RCC 7860 (cell line): ENCODE measurements at places on chromosomes 6 and 20.
A peak's percentile ranks its signal among the peaks of the same experiment; 100 is the strongest.

DNA sequence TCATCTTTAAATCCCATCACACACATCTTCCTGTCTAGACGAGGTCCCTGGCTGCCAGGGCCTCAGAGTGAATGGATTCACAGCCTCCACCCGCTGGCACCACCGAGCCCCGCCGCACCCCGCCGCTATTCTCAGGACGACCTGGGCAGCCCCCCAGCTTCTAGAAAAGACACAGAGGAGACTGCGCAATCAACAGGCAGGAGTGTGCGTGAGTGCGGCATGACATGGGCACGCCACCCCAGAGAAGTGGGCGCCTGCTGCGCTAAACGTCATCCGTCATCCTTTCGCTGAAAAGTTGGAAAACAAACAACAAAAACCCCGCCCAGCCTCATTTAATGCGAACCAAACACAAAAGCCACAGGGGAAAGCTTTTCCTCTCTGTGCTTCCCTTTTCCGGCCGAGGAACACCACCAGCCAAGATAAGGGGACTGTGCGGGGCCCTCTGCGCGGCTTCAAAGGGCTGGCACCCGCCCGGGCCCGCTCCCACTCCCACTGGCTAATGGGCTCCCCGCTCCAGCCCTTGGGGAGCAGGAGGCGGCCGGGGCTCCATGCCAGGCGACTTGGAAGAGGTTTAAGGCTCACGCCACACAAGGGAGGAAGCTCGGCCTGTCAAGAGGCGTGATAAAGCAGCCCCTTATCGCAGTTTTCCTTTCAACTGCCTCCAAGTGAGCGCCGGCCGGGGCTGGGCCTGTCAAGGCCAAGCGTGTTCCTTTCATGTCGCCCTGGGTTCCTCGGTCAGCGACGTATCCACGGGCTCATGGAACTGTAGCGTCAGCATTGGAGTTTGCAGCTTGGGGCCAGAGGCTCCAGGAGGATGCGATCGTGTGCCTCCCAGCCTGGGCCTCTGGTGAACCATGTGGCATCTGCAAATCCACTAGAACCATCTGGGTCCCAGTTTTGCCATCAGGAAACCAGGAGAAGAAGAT lies 50.1 kb downstream of the NFATC2 start:
- DNase-seq = no peak

- no peak for DNase-seq
These were observed 60.2 kb upstream of the STX16 start for GRCh38 chr20:58590679-58591473.

GRCh38 chr6:56482525-56482924 lies 160.2 kb downstream of the DST start:
- DNase-seq = no peak

DNA sequence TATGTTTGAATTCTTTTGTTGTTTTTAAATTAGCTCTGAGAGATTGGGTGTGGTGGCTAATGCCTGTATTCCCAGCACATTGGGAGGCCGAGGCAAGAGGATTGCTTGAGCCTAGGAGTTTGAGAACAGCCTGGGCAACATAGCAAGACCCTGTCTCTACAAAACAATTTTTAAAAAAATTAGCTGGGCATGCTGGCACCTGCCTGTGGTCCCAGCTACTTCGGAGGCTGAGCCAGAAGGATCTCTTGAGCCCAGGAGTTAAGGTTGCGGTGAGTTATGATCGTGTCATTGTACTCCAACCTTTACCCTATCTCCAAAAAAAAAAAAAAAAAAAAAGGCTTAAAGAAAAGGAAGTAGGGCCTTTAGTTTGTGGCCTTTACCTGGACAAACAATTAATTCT lies 22.9 kb downstream of the DHX35 start:
- no peak for DNase-seq

DNA sequence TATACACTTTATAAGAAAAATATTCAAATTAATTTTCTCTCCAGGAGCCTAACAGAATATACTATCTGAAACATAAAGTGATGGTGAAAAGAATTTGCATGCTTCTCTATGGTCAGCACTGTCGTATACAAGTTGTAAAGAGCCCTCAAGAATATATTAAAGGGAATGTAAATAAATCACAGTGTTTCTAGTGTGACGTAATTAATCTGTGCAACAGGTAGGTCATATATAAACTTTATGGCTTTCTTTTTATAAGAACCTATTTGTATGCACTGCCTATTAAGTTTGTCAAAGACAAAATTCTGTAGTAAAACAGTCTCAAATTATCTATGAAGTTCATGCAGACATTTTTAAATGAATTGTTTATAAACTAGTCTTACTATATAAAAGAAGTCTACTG lies 347.9 kb upstream of the EYS start:
- no peak for DNase-seq

DNA sequence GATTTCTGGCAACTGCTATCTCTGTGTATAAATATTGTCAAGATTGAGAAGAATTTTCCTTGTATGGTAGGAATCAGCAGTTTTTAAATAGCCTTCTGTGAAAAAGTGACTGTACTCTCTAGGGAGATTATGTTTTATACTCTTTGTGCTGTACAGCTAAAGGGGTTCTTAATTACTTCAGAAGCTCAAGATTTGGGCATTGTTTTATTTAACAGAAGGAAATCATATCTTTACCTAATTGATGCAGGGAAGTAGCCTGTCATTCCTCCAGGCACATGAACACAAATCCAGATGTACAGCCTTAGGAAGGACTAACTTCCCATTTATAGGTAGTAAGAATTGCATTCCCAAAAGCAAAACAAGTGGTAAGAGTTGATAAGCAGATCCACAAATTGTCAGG lies 1.3 kb downstream of the CALHM5 start:
- no peak for DNase-seq

- DNase-seq = no peak
These were observed 263.0 kb downstream of the EYA4 start for GRCh38 chr6:133504158-133504557.

GRCh38 chr6:97958134-97958533 lies 675.1 kb upstream of the MMS22L start:
- DNase-seq = no peak

GRCh38 chr6:34378470-34378869 lies 14.0 kb downstream of the NUDT3 start:
- DNase-seq = no peak

DNA sequence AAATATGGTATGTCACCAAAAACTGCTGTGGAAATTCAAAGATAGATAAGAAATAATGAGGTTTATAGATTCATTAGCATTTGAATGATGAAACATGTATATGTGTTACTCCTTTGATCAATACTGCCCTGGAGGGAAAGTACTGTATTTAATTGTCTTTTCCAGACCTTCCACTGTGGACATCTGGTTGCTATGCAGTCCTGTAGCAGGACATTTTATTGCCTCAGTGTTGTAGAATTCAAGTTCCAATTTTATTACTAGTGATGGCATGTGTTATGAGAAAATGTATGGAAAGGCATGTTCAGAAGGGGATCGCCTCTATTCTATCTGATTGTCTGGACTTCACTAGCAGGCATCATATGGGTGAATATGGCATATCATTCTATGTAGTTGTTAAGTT lies 391.0 kb downstream of the TFAP2B start:
- DNase-seq = no peak

DNA sequence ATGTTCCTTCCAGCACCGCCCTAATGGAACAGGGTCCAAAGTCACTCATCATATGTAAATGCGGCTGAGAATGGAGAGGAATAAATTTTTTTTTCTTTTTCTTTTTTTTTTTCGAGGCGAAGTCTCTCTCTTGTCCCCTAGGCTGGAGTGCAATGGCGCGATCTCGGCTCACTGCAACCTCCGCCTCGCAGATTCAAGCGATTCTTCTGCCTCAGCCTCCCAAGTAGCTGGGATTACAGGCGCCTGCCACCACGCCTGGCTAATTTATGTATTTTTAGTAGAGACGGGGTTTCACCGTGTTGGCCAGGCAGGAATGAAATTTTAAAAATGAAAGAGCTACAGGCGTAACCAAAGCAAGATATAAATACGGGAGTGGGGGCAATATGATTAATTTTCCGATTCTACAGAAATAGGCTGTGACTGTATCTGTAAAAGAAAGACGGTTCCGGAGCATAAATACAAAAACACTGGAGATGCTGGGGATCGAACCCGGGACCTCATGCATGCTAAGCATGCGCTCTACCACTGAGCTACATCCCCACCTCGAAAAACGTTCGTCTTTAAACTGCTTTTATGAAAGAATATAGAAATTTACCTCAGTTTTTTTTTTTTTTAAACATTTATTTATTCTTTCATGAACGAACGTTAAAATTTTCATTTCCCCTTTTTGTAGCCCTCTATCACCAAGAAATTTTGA lies 132.2 kb downstream of the GPX5 start:
- DNase-seq = peak; percentile 69

DNA sequence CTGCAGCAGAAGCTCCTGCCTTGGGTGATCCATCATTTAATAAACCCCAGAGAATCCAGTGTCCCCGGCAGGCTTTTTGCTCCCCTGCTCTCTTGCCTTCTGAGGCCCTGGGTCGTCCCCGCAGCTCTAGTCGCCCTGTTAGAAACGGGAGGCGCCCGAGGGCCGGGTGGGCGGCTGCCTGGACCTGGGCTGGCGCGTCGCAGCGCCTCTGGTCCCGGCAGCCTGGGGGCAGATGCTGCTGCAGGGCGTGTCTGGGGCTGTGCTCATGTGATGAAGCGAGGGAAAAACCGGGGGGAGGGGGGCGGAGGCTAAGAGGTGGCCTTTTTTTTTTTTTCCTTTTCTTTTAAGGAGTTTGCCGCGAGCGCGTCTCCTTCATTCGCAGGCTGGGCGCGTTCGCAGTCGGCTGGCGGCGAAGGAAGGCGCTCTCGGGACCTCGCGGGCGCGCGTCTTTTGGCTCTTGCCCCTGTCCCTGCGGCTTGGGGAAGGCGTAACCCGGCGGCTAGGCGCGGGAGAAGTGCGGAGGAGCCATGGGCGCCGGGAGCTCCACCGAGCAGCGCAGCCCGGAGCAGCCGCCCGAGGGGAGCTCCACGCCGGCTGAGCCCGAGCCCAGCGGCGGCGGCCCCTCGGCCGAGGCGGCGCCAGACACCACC lies 394 bp downstream of the AKAP12 start:
- DNase-seq = peak; percentile 5

DNA sequence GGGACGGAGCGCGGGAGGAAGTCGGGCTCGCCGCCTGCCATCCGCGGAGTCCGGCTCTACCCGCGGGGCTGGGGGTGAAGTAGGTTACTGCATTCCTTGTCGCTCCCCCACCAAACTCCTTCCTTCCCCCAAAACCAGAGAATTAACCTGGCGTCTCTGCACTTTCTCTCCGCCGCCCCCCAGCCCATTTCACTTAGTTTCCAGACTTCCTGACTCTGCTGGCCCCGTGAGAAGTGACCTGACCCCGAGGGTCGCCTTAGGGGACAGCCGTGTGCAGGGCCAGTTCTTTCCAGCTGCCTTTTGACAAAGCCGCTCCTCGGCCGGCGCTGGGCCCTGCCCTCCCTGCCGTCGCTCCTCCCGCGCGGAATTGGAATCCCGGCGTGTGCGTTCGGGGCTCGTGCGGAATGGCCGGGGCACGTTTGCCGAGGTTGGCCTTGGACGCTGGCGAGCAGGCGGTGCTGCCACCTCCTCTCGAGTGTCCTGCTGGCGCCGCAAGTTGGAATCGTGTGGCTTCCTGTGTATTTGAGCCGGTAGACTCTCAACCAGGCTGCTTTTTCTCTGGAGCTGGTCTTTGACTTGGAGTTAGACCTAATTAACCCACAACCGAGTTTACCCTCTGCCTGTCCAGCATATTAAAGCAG lies 650 bp downstream of the DCBLD1 start:
- DNase-seq = peak; percentile 45

DNA sequence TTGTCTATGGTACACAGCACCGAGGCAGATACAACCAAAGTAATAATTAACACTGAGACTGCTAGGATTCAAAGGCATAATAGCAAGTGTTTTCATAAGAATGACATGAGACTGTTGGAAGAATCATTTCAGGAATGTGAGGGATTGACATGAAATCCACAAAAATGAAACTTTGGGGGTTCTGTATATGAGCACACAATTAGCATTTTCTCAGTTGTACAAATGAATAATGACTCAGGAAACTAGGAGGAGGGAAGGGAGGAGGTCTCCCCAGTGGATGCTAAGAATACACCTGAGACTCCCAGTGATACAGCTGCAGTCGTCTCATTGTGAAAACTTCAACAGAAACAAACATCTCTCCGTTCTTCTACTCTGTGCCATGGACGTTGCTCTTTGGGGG lies 428.4 kb upstream of the PLCB4 start:
- DNase-seq = no peak

DNA sequence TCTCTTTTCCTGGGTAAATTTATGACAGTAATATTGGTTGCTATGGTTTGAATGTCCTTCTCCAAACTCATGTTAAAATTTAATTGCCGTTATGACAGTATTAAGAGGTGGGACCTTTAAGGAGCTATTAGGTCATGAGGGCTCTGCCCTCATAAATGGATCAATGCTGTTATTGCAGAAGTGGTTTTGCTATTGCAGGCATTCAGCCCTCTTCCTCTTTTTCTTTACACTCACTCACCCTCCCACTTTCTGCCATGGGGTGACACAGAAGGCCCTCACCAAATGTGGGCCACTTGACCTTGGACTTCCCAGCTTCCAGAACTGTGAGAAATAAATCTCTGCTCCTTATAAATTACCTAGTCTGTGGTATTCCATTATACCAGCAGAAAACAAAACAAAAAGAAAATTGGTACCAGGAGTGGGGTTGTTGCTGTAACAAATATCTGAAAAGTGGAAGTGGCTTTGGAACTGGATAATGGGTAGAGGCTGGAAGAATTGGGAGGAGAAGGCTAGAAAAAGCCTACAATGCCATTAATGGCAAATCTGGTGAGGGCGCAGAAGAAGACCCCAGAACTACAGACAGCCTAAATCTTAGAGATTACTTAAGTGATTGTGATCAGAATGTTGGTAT lies 24.8 kb upstream of the IGF2R start:
- DNase-seq = no peak

- no peak for DNase-seq
These were observed 86.5 kb upstream of the FYN start for GRCh38 chr6:111959766-111960165.

GRCh38 chr6:16437984-16438383 lies 199.6 kb downstream of the GMPR start:
- DNase-seq = no peak

GRCh38 chr20:25865715-25866656 lies 169.3 kb upstream of the ZNF337 start:
- peak; percentile 5 for DNase-seq

- DNase-seq = peak; percentile 85
These were observed at the start of the genes CTSA and NEURL2 for GRCh38 chr20:45890985-45891983. TSS of gene CTSA (plus strand) at chr20:45891335. CDS start at chr20:45891569, 234 bp downstream. TSS of gene NEURL2 (minus strand) at chr20:45891208. CDS start at chr20:45890991, 217 bp downstream.

DNA sequence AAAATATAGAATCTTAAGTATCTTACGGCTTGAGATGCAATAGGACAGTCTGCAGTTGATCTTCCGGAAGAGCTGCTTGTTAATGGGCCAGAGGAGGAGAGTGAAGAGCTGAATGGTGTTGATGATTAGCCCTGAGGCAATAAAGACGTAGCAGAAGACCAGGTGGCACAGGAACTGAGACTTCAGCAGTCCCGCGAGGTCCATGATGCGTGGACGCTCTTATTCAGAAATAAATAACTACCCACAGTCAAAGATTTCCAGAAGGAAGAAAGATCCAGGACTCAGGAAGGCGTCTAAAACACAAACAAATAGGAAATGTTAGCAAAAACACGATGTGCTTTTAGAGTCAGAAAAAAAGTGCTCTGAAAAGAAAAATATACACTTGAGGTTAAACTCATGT lies 41.9 kb downstream of the AGPAT4 start:
- DNase-seq = no peak

GRCh38 chr6:7389451-7390225 lies at the start of the genes CAGE1 and RIOK1:
TSS of gene CAGE1 (minus strand) at chr6:7389742. CDS start at chr6:7387173, 2,569 bp downstream.
TSS of gene RIOK1 (plus strand) at chr6:7389808. CDS start at chr6:7390003, 195 bp downstream.
- DNase-seq = peak; percentile 77
